ENCODE measurements at places on chromosomes 2 and 18.

GRCh38 chr2:202158796-202159195 lies 79.6 kb downstream of the SUMO1 start:
- no peak for DNase-seq

DNA sequence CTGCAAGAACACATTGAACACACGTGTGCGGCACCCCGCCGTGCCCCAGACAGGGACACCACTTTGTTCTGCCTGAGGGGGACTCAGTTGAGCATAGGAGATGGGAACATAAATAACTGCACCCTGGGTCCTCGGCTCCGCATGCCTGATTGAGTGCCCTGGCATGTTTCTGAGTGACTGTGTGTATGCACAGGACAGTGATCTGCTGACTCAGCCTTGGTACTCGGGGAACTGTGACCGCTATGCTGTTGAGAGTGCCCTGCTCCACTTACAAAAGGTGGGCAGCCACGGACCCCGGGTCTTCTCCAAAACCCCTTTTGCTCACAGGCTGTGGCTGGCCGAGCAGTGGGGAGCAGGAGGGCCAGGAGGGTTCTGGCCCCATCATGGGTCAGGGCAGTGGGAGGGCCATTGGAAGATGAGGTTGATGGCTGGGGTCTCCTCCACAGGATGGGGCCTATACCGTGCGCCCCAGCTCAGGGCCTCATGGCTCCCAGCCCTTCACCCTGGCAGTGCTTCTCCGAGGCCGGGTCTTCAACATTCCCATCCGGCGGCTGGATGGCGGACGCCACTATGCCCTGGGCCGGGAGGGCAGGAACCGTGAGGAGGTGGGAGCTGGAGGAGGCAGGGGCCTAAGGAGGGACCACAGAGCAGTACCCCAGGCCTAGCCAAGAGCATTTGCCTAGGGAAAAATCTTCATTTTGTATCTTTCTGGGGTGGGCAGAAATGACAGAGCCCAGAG lies 16.9 kb downstream of the SH2D6 start:
- no peak for DNase-seq

- DNase-seq: no peak
Measured at GRCh38 chr2:175805442-175806124, 196.5 kb downstream of the LNPK start.

GRCh38 chr2:158967731-158968395 lies 577 bp upstream of the TANC1 start:
- no peak for DNase-seq

- DNase-seq: no peak
Measured at GRCh38 chr2:12469141-12469561, 247.6 kb upstream of the TRIB2 start.

- DNase-seq: no peak
Measured at GRCh38 chr18:46319783-46320182, 215.6 kb downstream of the HAUS1 start.

- no peak for DNase-seq
Measured at GRCh38 chr2:234199996-234200395, 149.5 kb downstream of the SPP2 start.

DNA sequence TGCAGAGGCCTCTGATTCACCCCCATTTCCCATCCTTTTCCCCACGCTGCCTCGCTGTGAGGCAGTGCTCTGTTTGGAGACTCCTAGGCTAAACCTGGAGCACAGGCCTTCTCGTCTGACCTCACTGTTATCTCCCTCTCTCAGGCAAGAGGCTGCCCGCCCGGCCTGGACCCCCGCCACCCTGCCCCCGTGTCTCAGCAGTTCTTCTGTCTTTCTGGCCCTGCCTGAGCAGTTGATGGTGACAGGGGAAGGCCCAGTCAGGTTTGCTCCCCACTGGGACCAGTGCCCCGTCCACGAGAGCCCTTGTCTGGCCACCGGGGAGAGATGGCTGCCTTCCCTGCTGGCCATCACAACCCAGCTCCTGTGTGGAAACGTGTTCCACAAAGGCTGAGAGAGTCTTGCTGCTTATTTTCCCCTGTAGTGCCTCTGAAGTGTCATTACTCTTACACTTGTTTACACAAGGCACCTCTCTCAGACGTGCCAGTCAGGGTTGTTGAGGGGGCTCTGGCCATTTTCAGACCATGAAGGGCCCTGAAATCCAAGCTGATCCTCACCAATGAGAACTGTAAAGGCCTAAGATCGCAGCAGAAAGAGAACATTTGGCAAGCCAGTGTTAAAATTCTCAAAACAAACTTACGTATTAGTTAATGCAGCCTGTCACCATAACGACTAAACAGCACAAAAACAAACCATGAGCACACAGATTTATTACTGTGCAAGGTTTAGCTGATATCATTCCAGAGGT lies 210.9 kb downstream of the NDUFA10 start:
- no peak for DNase-seq

DNA sequence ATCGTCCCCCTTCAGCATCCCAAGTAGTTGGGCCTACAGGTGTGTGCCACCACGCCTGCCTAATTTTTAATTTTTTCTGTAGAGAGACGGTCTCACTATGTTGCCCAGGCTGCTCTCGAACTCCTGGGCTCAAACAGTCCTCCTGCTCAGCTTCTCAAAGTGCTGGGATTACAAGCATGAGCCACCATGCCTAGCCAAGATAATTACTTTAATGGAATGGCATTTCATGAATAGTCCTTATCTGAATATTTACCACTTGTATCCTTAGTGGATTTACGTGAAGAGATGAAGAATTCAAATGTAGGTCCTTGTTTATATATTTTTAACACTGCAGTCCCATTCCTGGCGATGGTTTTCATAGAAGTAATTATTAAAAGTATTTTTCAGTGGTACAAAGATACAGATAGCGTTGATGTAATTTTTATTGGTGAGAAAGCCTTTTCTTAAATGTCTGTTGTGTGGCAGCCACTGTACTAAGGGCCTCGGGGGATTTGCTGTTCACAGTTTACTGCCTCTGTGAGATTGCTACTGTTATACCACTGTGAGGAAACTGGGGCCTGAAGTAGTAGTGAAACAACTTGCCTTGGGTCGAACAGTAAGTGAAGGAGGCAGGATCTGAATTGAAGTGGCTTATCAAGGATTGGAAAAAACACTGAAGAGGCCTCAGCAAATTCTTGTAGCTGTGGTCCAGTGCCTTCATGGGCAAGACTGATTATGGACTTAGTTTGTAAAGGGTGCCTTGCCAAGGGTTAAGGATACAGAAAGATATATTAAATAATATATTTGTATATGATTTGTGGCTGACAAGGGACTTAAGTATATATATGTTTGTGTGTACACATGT lies 151.2 kb downstream of the PRPF40A start:
- DNase-seq: no peak

All from stimulated activated CD4-positive, alpha-beta T cell treated with anti-CD3 and anti-CD28 coated beads, Interleukin-15, amount 100 ng/mL, for 1 hour (primary cell).